KBM-7 (cell line): ENCODE measurements at places on chromosomes 13 and 19.

DNA sequence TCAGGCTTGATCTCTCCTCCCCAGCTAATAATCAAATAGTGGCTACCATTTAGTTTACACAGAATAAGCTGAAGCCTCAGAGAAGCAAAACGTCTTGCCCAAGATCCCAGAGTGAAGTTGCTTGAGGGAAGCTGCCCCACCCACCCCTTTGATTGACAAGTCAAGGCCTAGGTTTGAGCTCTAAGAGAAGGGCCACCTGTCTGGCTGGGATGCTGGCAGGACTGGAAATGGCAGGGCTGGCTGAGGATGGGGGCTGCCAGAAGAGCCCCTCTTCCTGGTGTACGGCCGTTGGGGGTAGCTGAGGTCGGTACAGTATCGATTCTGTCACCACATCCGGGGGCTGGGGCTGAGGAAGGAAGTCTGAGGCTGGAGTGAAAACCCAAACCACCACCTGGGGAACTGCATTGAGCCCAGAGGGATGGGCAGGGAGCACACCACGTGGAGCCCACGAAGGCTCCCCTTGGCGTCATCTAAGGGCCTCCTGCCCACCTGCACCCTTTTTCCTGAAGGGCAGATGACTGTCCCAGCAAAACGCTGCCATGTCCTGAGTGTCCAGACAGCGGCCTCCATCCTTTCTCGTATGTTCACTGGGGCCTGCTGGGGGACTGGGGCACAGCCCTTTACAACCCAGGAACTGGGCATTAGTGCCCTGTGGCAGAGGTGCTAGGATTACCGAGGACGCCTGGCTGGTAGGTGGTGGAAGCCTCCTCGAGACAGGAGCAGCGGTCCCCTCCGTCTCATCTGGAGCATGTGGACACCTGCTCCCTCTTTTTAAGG lies 1.4 kb upstream of the PRKD2 start:
- peak; percentile 88 for DNase-seq

DNA sequence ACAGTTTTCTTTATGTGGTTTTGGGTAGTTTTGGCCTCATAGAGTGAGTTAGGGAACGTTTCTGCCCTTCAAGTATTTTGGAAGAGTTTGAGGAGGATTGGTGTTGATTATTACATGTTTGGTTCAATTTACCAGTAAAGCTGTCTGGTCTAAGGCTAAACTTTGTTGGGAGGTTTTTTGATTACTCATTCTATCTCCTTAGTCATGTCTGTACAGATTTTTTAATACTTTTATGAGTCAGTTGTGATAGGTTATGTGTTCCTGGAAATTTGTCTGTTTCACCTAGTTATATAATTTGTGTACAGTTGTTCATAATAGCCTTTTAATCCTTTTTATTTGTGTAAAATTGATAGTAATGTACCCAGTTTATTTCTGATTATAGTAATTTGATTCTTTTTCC lies 20.4 kb downstream of the RNF17 start:
- no peak for DNase-seq

GRCh38 chr13:66586489-66586888 lies 643.6 kb downstream of the PCDH9 start:
- no peak for DNase-seq

DNA sequence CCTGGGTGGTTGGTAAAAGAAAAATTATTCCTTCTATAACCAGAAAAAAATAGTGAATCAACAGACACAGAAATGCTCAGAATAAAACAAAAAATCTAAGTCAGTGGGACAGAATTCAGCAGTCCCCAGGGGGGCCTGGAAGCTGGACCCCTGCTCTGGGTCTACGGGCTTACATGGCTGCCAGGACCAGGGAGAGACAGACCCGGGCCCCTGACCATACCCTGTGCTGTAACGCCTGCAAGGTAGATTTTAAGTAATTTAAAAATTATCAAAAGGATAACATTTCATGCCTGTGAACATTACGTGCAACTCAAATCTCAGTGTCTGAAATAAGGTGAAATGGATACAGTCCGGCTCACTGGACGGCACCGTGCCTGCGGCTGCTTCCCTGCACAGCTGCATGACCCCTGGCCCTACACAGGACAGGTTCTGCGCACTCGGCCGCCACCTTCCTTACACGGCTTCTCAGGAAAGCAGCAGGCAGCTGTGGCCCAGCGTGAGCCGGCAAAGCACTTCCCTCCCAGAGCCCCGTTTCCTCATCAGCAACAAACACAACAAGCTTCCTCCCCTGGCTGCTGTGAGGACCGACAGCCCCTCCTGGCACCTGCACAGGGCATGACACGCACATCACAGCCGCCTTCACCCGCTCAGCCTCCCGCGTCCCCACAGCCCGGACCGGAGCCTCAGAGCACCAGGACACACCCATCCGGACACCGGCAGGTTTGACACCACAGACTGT lies 22.2 kb downstream of the RASA3 start:
- peak; percentile 93 for DNase-seq

GRCh38 chr19:30083125-30083681 lies 141.2 kb downstream of the URI1 start:
- DNase-seq = no peak

DNA sequence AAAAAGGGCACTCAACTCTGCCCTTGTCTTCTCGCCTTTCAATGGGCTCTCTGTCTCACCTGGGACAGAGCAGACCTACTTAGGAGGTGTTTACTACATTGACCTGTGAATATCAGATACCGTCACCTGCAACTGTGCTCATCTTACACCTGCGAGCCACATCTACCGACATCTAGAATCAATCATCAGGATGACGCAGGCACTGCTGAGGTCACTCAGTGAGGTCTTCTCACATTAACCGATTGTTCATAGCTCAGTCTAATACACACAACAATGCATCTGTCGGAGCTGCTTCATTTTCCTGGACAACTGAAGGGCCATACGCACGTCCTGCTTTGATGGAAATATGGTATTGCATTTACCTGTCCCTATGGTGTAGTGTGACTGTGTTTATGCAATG lies 211.9 kb downstream of the FGF9 start:
- no peak for DNase-seq

- no peak for DNase-seq
Observed at GRCh38 chr13:27354379-27354778, 70.0 kb upstream of the GTF3A start.

GRCh38 chr13:48797127-48797526 lies 143.4 kb downstream of the CYSLTR2 start:
- DNase-seq = no peak

DNA sequence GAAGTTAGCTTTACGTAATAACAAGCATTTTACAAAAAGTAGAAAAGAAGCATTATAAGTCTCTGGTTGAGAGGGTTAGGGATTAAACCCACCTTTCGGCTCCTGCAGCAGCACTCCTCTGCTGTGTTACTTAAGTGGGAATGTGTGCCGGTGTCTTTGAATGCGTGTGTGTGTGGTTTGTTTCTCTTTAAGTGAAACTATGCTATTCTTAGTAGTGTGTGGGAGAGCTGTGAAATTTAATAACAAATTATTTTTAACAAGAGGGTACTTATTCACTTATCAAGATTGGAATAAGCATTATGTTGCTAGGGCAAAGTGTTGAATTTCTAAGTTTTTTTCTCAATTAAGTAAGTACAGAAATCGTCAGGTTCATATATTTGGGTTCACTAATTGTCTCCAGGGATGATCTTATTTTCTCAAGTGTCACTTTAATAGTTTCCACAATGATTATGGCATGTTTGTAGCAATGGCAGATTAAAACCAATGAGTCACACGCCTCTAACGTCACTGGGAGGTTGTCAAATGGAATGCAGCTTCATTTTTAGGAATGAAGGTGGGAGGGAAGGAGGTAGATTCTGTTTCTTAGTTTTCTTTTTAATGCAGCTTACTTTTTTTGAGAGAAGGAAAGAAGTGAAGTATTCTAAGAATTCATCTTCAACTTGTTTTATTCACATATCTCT lies 151.3 kb downstream of the LMO7 start:
- DNase-seq = no peak

- no peak for DNase-seq
Observed at GRCh38 chr19:4581666-4582553, 22.4 kb upstream of the SEMA6B start.

- DNase-seq = no peak
Observed at GRCh38 chr13:97254816-97255215, 32.7 kb downstream of the MBNL2 start.

DNA sequence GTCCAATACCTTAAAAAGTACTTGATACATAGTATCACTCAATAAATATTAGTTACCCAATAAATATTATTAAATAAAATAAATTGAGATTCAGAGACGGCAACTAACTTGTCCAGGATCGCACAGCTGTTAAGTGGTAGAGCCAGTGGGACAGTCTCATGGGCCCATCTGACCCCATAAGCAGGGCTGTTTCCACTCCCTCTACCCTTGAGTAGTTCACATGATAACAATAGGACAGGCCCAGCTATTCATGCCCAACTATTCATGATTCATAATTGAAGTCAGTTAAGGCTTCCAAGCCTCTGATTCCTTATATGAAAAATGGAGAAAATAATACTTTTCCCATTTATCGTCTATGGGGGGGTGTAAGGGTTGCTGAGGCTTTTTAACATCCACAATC lies 78.2 kb downstream of the C13orf42 start:
- no peak for DNase-seq

DNA sequence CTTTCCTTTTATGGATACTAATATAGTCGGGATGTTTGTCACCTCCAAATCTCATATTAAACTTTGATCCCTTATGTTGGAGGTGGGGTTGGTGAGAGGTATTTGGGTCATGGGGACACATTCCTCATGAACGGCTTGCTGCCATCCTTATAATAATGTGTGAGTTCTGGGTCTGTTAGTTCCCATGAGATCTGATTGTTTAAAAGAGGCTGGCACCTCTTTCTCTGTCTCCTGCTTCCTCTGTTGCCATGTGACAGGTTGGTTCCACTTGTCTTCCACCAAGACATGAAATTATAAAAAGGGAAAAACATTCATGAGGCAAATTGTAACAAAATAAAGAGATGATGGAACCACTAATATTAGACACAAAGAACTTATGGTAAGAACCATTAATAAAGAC lies 107.8 kb upstream of the ATXN8OS start:
- DNase-seq = no peak

- no peak for DNase-seq
Observed at GRCh38 chr13:112220296-112220875, 153.4 kb downstream of the SOX1 start.

DNA sequence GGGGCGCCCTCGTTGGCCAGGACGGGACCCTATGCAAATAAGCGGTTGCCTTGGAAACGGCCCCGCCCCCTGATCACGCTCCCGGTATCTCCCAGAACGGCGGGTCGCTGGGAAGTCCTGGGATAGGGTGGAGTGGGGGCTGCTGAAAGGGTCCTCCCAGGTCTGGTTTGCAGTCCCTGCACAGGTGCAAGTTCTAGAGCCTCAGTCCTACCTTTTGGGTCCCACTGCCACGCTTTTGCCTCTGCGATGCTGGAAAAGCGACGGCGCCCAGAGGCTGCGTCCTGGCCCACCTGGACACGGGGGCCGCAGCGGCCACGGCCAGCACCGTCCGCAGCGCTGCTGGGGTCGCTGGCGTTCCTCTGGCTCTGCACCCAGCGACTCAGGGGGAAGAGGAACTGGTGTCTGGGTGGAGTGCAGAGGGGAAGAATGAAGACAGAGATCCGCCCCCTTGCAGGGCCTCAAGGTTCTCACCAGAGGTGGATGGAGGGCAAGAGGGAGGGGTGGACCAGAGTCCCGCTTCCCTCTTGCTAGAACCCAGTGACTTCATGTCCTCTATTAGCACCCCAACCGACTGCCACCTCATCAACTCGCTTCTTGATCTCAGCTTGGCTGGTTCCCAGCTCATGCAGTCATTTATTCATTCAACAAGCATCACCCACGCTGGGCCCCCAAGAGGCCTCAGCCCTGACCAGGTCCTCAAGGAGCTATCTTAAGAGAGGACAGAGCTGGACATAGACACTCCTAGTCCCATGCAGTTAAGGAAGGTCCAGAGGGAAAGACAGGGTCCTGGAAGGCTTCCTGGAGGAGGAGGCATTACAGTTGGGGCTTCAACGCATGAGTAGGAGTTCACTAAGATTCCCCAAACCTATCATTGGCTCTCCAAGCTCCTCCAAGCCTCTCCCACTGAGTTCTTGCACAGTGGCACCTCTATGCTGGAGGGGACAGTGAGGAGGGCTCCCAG lies at the start of gene LRRC25:
Gene LRRC25 (minus strand): TSS at position 381 of the 961 bp plus-strand sequence. CDS start 659 bp downstream, outside the sequence.
- DNase-seq = peak; percentile 85
